ENCODE measurements at places on chromosomes 16 and 17. TPM values are rescaled to one million over a fixed set of nuclear protein-coding genes. Genes with fewer than 3 reads are reported as not detected.

ABCA9 gene
- total RNA-seq: 2.3 TPM

TBC1D3I gene
- 0.97 TPM for total RNA-seq

DHX58 gene
- total RNA-seq: 12.1 TPM

RRAD gene
- total RNA-seq: 12.5 TPM

SMIM5 gene
- under 0.01 TPM for total RNA-seq

MARCHF10 gene
- 0.32 TPM for total RNA-seq

STX1B gene
- total RNA-seq: 2.2 TPM

SPAG5 gene
- total RNA-seq: 38.4 TPM

LRRC46 gene
- total RNA-seq: under 0.01 TPM

WNT3 gene
- total RNA-seq: 0.97 TPM

TP53TG3 gene
- total RNA-seq: not detected

CDRT15L2 gene
- not detected for total RNA-seq

PAGR1 gene
- 20.3 TPM for total RNA-seq

ETV4 gene
- 4.7 TPM for total RNA-seq

PLA2G10 gene
- total RNA-seq: not detected

KAT2A gene
- 10.6 TPM for total RNA-seq

CARD14 gene
- total RNA-seq: not detected

SMIM36 gene
- not detected for total RNA-seq

NDEL1 gene
- total RNA-seq: 87.7 TPM

CRISPLD2 gene
- 44.0 TPM for total RNA-seq

BRICD5 gene
- total RNA-seq: 1.6 TPM

ANKRD40CL gene
- total RNA-seq: not detected

EPX gene
- not detected for total RNA-seq

KCTD19 gene
- not detected for total RNA-seq

HSF4 gene
- 3.0 TPM for total RNA-seq

LGALS9B gene
- not detected for total RNA-seq

KRT222 gene
- not detected for total RNA-seq

ASB16 gene
- total RNA-seq: not detected

ODAD4 gene
- 0.43 TPM for total RNA-seq

BTBD17 gene
- total RNA-seq: not detected

Measured in fibroblast of villous mesenchyme (primary cell).